ENCODE measurements at places on chromosomes 2 and 18. TPM values are rescaled to one million over a fixed set of nuclear protein-coding genes. Genes with fewer than 3 reads are reported as not detected.

Gene LRRC30
- not detected for total RNA-seq

Gene NPAS2
- total RNA-seq, result 50.3 TPM

Gene ARHGAP28
- total RNA-seq, result 2.9 TPM

Gene CIB4
- not detected for total RNA-seq

Gene DDX1
- 77.7 TPM for total RNA-seq

Gene KCNS3
- 11.2 TPM for total RNA-seq

Gene IL1F10
- total RNA-seq, result not detected

Gene EN1
- 2.2 TPM for total RNA-seq

Gene POLR1A
- total RNA-seq, result 15.1 TPM

Gene FMNL2
- 38.6 TPM for total RNA-seq

Gene PSD4
- 5.1 TPM for total RNA-seq

Gene PLB1
- total RNA-seq, result 0.58 TPM

Gene CTAGE1
- not detected for total RNA-seq

Gene RFX8
- total RNA-seq, result not detected

Gene ZEB2
- 30.3 TPM for total RNA-seq

Gene MIB1
- total RNA-seq, result 24.5 TPM

Gene CAPN14
- 0.98 TPM for total RNA-seq

Gene C2orf72
- 0.40 TPM for total RNA-seq

Gene CASP8
- total RNA-seq, result 25.8 TPM

Gene C2orf80
- not detected for total RNA-seq

Gene SCTR
- total RNA-seq, result not detected

Gene TPRKB
- 63.8 TPM for total RNA-seq

Gene TANC1
- total RNA-seq, result 17.0 TPM

Gene LIMS2
- 0.19 TPM for total RNA-seq

Gene DSG4
- not detected for total RNA-seq

Gene SATB2
- 7.9 TPM for total RNA-seq

Gene CRYBA2
- total RNA-seq, result not detected

Gene MBP
- not detected for total RNA-seq

Gene TMEM200C
- total RNA-seq, result not detected

Gene NDUFB3
- 82.9 TPM for total RNA-seq

Gene MOCOS
- 54.0 TPM for total RNA-seq

Gene UGT1A10
- total RNA-seq, result not detected

Gene L3MBTL4
- total RNA-seq, result 0.72 TPM

Gene POMC
- not detected for total RNA-seq

Gene PDE1A
- not detected for total RNA-seq

Gene ABCG8
- not detected for total RNA-seq

Gene SLC4A5
- 0.16 TPM for total RNA-seq

Gene ITM2C
- 106 TPM for total RNA-seq

Gene CCBE1
- 10.1 TPM for total RNA-seq

Gene RAB27B
- 1.5 TPM for total RNA-seq

Gene RGPD4
- total RNA-seq, result not detected

Gene SERPINB5
- total RNA-seq, result 0.45 TPM

Gene KCNG2
- total RNA-seq, result not detected

Gene GPR39
- 4.0 TPM for total RNA-seq

Gene SERPINB12
- not detected for total RNA-seq

Gene MAP3K19
- not detected for total RNA-seq

Gene CXCR1
- not detected for total RNA-seq

Gene MTA3
- total RNA-seq, result 23.2 TPM

Gene CDK15
- not detected for total RNA-seq

Gene MALL
- total RNA-seq, result not detected

All from A375 (cell line).